GM04503 (cell line): ENCODE measurements at places on chromosomes 1 and 21.

DNA sequence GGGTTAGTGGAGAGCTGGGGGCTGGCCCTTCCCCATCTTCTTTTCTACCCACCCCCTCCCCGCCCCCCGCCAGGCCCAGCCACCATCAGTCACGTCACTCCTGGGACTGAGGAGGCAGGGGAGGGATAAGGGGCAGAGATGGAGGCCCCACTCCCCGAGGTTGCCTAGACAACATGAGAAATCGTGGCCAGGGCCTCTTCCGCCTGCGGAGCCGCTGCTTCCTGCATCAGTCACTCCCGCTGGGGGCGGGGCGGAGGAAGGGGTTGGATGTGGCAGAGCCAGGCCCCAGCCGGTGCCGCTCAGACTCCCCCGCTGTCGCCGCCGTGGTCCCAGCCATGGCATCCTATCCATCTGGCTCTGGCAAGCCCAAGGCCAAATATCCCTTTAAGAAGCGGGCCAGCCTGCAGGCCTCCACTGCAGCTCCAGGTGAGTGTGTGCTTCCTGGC is 1.2 kb downstream of the AMPD2 start:
- DNase-seq, result peak; percentile 75

DNA sequence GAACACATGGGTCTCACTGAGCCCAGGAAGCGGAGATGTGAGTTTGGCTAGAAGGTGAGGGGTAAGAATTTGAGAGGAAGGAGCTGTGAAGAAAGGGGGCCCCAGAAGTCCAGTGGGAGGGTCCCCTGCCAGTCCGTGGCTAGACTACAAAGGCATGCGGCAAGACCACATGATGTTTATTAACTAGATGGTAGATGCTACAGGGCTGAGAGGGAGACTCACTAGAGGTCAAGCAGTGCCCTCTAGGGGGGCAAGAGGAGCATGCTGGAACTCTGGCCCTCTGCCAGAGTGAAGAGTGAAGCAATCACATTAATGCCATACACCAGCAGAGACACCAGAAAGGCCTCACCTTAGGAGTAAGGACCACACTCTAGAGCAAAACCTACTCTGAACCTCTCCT is 12.2 kb downstream of the KIAA0319L start:
- DNase-seq, result no peak

GRCh38 chr1:48039088-48040054 is 42.2 kb upstream of the TRABD2B start:
- DNase-seq, result no peak

- no peak for DNase-seq
Observed at GRCh38 chr1:169584483-169585144, 1.7 kb downstream of the F5 start.

DNA sequence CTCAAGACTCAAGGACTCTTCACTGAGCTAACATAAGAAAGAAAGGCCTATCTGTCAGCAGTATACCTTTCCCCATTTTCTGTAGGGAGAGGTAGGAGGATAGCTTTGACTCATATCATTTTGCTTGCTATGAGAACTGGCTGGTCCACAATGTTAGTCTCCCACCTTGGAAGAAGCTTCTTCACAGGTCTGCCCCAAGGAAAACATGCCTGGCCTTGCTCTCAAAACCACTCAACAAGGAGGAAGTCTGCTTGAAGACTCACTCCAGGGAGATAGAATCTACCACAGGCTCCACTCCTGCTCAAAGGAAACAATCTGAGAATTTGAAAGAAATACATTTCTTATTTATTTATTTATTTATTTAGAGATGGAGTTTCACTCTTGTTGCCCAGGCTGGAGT is 29.5 kb upstream of the LAMC1 start:
- DNase-seq, result no peak

DNA sequence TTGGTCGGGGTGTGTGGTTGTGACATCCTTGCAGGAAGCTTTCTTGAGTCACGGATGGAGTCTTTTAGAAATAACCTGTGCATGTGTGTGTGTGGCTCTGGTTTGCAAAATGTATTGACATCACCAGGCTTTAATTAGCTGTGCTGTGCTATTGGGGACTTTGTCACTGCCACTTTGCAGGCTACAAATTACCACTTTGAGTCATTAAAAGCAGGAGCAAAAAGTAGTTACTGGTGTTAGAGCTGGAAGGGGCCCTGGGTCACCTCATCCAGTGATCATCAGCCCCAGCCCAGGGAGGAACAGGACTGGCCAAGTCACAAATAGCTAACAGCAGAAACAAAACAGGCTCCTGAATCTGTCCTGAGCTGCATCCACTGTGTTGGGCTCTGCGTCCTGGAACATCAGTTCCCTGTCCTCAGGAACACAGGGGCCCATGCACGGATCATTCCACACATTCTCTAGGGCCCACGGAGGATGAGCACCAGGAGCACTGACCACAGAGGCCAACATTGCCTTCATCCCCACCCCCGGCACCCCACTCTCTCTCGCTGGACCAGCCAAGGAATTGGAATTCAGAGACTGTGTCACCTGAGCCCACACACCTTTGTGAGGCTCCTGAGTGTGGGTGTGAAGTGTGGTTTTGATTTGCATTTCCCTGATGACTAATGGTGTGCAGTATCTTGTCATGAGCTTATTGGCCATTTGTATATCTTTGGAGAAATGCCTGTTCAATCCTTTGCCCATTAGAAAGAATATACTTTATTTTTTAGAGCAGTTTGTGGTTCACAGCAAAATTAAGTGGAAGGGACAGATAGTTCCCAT is 280.1 kb upstream of the C1orf174 start:
- no peak for DNase-seq

- DNase-seq, result no peak
Observed at GRCh38 chr1:231046730-231047395, 6.8 kb upstream of the FAM89A start.

DNA sequence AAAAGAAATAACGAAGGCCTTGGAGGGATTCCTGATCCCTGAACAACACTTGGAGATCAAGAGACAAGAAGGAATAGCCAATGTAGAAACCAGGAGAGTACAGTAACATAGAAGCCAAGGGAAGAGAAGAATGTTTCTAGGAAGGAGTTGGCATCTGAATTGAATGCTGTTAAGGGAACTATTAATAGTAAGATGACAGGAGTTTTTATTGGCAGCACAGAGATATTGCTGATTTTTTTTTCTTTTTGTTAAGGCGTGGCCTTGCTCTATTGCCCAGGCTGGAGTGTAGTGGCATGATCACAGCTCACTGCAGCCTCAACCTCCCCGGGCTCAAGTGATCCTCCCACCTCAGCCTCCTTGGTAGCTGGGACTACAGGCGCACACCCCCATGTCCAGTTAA is 9.6 kb upstream of the SFT2D2 start:
- no peak for DNase-seq
